ENCODE measurements at places on chromosomes 12 and 14.

DNA sequence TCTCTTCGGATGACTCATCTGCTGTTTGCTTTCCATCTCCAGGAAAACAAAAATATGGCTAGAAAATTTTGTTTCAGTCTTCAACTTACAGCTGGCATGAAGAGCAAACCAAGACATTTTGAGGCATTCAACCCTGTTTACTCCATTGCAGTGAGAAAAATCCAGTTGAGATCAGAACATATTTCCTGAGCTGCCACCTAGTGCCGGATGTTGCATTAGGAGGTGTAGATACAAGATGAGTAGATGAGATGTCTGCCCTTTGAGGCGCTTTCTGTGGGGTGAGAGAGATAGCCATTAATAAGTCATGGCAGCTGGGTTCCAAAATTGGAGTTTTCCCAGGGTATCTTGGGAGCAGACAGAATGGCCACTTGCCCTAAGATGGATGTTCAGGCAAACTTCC is 171.1 kb downstream of the PRKCH start:
- no peak for DNase-seq

DNA sequence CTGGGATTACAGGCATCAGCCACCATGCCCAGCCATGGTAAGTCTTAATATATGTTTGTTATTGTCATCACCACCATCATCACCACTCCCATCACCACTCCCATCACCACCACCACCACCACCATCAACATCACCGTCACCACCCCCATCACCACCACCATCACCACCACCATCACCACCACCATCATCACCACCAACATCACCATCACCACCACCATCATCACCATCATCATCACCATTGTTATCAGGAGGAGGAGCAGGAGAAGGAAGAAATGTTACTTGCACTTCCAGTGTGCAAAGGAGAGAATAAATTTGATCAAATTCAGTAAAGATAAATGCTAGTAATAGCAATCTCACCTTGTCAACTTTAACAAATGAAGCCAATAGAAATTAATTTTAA is 71.2 kb upstream of the CHST11 start:
- DNase-seq: no peak

DNA sequence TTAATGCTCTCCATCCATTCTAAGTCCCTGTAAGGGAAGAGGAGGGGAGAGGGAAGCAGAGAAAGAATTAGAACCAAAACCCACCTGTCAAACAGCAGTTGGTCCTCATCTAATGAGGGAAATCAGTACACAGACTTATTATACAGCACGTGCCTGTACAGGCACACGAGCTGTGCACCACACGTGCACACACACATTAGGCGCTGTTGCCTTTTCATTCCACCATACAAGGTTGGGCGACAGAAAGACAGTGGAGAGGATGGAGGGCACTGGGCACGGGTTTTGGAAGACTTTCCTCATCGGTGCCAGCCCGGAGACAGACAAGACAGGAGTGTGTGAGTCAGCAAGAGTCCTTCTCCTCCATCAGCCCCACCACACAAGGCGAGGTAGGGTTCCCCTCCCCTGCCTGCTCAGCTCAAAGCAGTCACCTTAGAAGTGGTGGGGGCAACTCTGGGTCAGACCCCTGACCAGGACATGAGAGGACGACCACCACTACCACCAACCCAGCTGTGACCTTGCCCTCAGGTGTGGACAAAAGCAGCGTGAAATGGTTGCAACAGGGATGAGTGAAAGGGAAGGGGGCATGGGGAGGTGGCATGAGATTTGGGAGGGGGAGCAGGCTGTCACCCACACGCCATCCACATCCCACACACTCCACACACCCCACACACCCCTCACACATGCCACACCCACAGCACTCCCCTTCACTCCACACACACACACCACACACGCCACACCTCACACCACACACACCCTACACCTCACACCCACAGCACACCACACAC is 80.7 kb downstream of the ACTN1 start:
- DNase-seq: no peak

DNA sequence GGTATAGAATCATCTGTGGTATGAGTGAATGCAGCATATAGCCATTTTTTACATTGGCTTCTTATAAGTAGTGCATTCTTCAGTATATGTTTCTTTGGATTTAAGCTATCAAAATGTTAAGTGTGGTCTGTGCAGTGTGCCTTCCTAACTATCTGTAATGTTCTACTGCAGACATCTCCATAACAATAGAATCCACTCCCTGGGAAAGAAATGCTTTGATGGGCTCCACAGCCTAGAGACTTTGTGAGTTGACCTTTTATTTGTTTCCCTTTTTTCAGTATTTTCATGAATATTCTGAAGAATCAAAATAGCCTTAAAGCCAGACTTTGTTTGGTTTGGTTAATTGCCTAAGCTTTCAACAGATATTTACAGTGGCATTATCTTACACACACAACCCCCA is 107.2 kb downstream of the ZFC3H1 start:
- DNase-seq: no peak

GRCh38 chr14:96039633-96040311 is 610 bp downstream of the C14orf132 start:
- peak; percentile 16 for DNase-seq

DNA sequence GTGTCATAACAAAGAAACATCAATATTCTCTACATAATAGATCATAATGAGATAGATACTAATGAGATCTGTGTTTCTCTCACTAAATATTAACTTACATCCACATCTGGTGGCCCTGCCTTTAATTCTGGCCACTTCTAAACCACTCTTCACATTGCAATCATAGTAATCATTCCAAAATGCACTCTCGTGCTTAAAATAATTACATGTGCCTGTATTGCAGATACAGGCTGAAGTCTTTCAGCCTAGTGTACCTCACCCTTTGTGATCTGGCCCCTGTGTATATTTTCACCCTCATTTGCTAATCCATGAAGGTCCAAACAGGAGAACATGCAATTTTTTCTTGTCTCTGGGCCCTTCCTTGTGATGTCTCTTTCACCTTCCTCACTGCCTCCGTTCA is 108.0 kb downstream of the LIN7A start:
- peak; percentile 34 for DNase-seq

GRCh38 chr12:19312637-19313036 is 126.7 kb upstream of the AEBP2 start:
- no peak for DNase-seq

DNA sequence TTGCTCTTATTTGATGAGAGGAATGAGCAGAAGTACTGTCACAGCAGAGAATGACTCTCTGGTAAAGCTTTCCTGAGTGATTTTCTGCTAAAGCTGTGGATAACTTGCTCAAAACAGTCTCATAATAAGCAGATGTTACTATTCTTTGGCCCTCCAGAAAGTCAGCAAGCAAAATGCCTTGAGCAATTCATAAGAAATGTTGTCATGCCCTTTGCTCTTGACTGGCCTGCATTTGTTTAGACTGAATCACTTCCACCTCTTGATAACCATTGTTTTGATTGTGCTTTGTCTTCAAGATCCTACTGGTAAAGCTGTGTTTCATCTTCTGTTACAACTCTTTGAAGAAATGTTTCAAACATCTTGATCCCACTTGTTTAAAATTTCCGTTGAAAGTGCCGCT is 457.9 kb upstream of the FOXG1 start:
- peak; percentile 78 for DNase-seq

DNA sequence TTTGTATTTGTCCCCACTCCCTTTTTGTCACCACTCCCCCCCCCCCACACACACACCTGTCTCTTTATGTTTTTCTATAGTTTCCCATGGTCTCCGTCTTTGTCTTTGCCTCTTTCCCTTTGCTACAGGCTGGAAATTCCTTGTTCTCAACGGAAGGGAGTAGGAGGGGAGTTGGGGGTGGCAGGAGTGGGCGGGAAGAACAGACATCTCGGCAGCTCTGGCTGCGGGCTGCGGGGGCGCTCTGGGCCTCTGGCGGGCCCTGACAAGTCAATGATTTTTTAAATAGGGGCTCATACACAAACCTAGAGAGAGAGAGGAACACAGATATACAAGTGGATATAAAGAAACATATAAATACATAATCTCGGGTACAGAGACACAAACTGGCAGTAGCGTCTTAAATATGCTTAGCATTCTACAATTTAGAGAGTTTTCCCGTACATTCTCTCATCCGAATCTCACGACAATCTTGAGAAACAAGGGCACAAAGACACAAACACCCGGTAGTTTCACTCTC is 2.4 kb upstream of the NAB2 start:
- peak; percentile 79 for DNase-seq

GRCh38 chr14:54902143-54902520 is 494 bp downstream of the GCH1 start:
- peak; percentile 32 for DNase-seq

DNA sequence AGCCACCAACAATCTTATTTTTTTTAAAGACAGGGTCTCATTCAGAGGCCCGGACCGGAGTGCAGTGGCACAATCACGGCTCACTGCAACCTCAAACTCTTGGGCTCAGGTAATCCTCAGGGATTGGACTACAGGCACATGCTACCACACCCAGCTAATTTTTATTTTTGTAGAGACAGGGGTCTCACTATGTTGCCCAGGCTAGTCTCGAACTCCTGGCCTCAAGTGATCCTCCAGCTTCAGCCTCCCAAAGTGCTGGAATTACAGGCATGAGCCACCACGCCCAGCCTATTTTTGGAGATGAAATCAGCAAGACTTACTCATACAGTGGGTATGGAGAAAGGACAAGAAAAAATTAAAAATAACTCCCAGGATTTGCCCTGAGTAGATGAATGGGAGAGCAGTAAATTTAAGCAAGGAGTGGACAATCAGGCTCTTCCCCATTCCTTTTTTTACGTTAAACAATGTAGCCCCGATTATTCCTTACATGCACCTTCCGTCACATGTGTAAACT is 13.2 kb downstream of the FMNL3 start:
- DNase-seq: peak; percentile 28

DNA sequence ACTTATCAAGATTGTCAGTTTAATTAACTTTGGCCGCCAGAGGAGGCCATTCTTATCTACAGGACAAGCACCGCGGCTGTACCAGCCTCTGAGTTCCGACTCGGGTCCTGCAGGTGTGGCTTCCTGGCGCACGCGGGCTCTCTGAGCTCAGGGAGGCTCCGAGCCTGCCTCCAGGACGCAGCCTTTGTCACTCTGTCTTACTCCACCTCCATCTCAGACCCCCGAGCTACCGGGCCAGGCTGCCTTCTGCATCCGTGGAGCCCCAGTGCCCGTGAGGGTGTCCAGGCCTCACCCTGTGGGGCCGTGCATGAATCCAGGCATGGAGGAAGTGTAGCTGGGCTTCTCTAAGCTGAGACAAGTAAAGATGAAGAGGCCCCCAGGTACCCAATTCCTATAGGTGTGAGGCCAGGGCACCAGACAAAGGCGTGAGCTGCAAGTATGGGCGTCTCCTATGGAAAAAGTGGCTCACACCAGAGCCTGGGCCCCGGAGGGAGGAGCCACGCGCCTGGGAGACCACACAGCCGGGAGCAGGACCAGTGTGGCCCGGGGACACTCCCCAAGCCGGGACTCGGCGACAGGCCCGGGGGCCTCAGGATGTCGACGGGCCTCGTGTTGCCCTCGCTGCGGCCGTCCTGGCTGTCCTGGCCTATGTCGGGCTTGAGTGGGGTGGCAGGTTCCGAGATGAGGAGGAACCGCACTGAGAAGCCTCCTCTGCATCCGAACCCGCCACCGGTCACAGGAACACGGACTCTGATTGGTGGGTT is 42.8 kb downstream of the NOC4L start:
- no peak for DNase-seq

DNA sequence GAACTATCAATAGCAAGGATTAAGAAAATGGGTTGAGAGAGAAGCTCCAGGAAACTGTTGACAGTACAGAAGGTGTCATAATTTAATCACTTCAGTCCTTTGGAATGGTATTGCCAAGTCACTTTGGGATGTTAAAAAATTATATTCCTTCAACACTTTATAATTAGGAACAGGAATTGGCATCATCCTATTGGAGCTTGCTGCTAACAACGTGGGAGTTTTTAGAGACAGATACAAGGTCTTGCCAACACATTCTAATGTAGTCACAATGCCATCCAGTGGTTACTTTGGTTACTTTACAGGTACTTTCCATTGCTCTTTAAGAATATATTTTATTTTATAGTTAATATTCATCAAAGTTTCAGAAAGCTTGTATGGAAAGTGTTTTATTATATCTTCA is 310.1 kb downstream of the SYT1 start:
- DNase-seq: peak; percentile 62

DNA sequence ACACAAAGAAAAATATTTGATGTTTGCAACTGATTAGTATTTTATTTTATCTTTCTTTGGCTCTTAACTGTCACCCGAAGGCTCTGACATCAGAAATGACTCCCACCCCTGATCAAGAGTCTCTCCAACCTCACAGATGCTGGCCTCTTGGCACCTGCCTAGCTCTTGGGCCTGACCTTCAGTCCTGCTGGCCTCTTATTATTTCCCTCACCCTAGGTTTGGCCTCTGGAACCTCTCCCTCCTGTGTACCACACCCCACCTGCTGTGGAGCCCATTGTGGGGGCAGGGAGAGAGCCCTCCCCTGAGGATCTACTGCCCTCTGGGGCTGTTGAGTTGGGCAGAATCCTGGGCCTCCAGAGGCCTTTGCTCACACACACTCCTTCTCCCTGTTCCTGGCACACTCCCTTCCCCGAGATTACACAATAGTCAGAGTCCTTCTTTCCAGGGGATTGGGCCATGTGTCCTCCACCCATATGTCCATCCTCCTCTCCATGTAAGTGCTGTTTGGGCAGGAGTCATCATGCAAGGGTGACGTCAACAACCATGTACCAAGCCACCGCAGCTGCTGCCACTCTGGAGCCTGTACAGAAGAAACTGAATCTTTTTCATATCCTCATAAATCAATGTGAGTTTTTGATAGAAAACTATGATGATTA is 124.3 kb downstream of the RASSF9 start:
- DNase-seq: no peak

GRCh38 chr12:25017336-25017735 is 68.4 kb upstream of the BCAT1 start:
- no peak for DNase-seq

GRCh38 chr12:27437839-27438238 is 8.7 kb upstream of the SMCO2 start:
- DNase-seq: no peak

Measured in fibroblast of upper back skin (primary cell).